Vagina (tissue), 2 donors: ENCODE measurements at places on chromosomes 3 and 15. TPM values are rescaled to one million over a fixed set of nuclear protein-coding genes. Genes with fewer than 3 reads are reported as not detected.

- H3K36me3 ChIP-seq: no peaks in the 10 kb centered on the region
- H3K4me3 ChIP-seq: no peak overlapping the region
- no peak overlapping the region for H3K27ac ChIP-seq
- no peak for DNase-seq
- no peaks in the 10 kb centered on the region for H3K4me1 ChIP-seq
These were observed 35.5 kb downstream of the UBE2E2 start for GRCh38 chr3:23238578-23238977.

DNA sequence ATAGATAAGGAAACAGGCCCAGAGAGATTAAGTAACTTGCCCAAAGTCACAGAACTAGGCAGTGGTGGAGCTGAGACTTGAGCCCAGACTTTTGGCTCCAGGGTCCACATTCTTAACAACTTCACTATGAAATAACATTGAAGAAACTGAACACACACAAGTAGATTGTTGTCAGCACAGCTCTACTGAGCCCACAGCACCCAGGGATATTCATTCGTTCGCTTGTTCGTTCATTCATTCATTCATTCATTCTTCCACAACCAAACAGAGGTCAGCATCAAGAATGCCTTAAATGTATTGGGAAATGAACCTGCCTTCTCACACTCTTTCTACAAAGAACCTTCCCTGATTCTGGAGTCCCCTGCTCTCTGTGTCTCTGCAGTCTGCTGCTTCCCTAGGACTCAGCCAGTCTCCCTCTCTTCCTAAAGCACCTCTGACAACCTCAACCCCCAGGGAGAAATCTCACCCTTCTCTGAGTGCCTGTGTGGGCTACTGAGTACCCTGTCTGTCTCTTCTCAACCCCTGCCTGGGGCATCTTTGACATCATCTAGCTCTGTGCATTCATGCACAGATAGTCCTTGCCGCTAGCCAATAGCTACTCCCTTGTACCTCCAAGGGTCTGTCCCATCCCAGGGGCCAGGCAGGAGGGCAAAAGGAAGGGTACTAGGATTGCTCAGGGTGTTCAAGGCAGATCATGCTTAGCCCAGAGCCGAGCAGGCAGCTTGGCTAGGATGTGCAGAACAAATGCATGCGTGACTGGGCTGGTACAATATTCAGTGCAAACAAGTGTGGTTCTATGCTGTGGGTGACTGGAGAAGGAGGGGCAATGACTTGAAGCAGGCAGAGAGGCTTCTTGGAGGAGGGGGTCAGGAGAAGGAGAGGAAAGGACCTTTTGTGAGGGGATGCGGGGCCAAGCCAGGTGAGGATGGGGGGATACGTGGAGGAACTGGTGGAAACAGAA, 3.4 kb downstream of the LINGO1 start:
- H3K36me3 ChIP-seq: no peaks in the 10 kb centered on the region
- H3K27ac ChIP-seq: no peak overlapping the region
- no peak overlapping the region for H3K4me3 ChIP-seq
- DNase-seq: no peak
- no peaks in the 10 kb centered on the region for H3K27me3 ChIP-seq

GRCh38 chr3:142267269-142267668, 41.9 kb upstream of the GK5 start:
- no peaks in the 10 kb centered on the region for H3K4me1 ChIP-seq
- no peak overlapping the region for H3K27ac ChIP-seq
- no peaks in the 10 kb centered on the region for H3K27me3 ChIP-seq
- H3K4me3 ChIP-seq: no peak overlapping the region
- no peaks in the 10 kb centered on the region for H3K36me3 ChIP-seq
- no peak for DNase-seq

DNA sequence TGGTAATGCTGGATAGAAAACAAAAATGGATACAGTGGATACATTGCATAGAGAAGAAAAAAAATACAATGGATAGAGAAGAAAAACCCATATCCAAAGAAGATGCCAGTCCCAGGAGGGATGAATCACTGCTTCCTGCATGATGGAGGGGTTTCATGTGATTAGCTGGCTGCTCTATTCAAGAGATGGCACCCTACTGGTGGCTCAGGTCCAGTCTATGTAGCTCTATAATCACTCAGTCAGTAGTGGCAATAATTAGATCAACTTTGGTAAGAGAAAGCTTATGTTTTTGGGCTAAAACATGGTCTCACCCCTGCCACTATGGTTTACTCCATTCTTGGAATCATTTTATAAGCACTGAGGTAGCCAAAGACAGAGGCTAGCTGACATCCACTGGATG, 33.7 kb upstream of the NOX5 start:
- no peak overlapping the region for H3K27ac ChIP-seq
- DNase-seq: no peak
- no peaks in the 10 kb centered on the region for H3K36me3 ChIP-seq
- H3K4me1 ChIP-seq: no peaks in the 10 kb centered on the region

GRCh38 chr15:92074646-92075045, 221.1 kb downstream of the SLCO3A1 start:
- no peaks in the 10 kb centered on the region for H3K36me3 ChIP-seq
- no peaks in the 10 kb centered on the region for H3K27me3 ChIP-seq
- H3K27ac ChIP-seq: no peak overlapping the region
- H3K4me3 ChIP-seq: no peak overlapping the region
- no peak for DNase-seq
- H3K4me1 ChIP-seq: peaks cover 57% of the 10 kb centered on the region

DNA sequence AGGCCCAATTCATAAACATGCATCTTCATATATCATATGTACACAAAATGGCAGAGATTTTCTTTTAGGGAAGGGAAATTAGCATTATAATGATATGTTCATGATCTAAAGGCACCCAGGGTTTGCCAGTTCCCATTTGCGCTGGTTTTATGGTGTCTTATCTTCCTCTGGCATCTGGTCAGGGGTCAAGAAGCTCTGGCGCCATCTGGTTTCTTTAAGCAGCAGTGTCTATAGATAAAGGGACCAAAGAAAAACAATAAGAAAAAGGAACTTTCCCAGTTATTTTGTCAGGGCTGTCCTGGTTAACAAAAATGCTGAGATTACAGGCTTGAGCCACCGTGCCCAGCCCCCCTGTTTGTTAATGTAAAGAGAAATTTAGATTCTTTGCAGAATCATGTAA, 3.3 kb upstream of the DCP1A start:
- no peak overlapping the region for H3K4me3 ChIP-seq
- no peaks in the 10 kb centered on the region for H3K27me3 ChIP-seq
- H3K4me1 ChIP-seq: peaks cover 15% of the 10 kb centered on the region
- DNase-seq: no peak
- H3K27ac ChIP-seq: no peak overlapping the region
- H3K36me3 ChIP-seq: no peaks in the 10 kb centered on the region

DNA sequence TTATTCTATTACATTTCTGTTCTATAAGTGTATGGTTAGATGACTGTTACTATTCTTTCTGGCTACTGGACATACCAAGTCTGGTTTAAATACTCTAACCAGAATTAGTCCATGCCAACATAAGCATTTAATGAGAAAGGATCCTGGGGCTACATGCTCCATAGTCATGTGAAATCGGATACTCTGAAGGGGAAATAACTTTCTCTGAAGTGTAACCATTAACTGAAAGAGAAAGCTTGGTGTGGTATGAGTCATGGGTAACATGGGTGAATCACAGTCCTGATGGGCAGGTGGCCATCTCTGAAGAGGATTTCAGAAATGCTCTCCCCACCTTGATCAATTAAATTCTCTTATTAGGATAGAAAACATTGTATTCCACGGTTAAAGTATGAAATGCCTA, 69.4 kb downstream of the FHIT start:
- no peak for DNase-seq
- H3K27me3 ChIP-seq: no peaks in the 10 kb centered on the region
- no peak overlapping the region for H3K27ac ChIP-seq

DNA sequence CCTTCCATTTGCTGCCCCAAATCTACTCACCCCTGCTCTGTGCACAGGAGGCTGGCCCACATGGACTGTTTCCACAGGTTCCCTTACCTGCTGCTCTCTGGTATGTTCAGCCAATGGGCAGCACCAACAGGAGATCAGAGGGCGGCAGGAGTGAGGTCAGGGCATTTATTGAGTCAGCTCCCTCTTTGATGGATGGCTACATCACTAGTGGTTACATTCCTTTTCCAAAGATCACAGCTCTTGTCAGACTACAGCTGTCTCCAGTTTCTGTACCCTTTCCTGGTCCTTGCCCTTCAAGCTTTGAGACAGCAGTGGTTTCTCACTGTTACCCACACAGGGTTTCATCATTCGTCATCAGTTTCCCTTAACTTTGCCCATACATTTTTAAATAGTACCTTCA, 325.1 kb downstream of the SUCLG2 start:
- no peak overlapping the region for H3K27ac ChIP-seq
- H3K4me1 ChIP-seq: no peaks in the 10 kb centered on the region
- no peak overlapping the region for H3K4me3 ChIP-seq
- DNase-seq: no peak

DNA sequence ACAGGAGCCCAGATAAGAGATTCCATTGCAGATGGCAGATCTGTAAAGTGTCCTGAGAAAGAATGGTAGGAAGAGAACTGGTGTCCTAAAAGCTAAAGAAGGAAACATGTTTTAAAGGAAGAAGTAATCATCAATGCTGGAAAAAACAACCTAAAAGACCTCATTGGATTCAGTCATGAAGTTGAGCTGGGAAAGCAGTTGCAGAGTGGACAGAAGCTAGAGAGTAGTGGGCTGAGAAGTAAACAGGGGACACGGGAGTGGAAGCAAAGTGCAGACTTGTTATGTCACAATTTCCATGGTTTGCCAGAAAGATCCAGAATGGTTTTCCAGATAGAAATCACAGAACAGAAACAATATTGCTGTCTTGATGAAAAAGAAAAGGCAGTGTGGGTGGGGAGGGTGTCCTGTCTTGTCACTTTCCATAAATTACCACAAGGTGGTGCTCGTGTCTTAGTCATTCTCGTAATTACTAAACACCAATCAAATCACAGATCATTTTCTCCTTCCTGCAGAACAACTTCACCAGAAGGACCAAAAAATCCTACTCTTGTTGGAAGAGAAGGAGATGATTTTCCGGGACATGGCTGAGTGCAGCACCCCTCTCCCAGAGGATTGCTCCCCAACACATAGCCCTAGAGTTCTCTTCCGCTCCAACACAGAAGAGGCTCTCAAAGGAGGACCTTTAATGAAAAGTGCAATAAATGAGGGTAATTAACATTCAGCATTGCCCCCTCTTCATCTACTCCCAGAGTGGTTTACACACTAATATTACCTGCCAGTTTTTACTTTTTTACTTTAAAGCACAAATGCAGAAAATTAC, 64.5 kb downstream of the KLHL25 start:
- no peak for DNase-seq
- peak overlapping the region; percentile 77 for H3K27ac ChIP-seq
- H3K4me1 ChIP-seq: peaks cover 28% of the 10 kb centered on the region
- peaks cover 71% of the 10 kb centered on the region for H3K36me3 ChIP-seq
- H3K27me3 ChIP-seq: no peaks in the 10 kb centered on the region

- no peak for DNase-seq
- H3K4me3 ChIP-seq: no peak overlapping the region
- no peaks in the 10 kb centered on the region for H3K36me3 ChIP-seq
These were observed 21.1 kb upstream of the ATP8B4 start for GRCh38 chr15:50140098-50140497.

GRCh38 chr3:129305592-129306091, 27.0 kb downstream of the HMCES start:
- no peak for DNase-seq
- H3K4me3 ChIP-seq: peak overlapping the region; percentile 33
- peaks cover 27% of the 10 kb centered on the region for H3K4me1 ChIP-seq

GRCh38 chr3:19739504-19739903, 194.5 kb downstream of the EFHB start:
- no peak for DNase-seq
- no peak overlapping the region for H3K27ac ChIP-seq
- no peaks in the 10 kb centered on the region for H3K4me1 ChIP-seq
- no peaks in the 10 kb centered on the region for H3K36me3 ChIP-seq

DNA sequence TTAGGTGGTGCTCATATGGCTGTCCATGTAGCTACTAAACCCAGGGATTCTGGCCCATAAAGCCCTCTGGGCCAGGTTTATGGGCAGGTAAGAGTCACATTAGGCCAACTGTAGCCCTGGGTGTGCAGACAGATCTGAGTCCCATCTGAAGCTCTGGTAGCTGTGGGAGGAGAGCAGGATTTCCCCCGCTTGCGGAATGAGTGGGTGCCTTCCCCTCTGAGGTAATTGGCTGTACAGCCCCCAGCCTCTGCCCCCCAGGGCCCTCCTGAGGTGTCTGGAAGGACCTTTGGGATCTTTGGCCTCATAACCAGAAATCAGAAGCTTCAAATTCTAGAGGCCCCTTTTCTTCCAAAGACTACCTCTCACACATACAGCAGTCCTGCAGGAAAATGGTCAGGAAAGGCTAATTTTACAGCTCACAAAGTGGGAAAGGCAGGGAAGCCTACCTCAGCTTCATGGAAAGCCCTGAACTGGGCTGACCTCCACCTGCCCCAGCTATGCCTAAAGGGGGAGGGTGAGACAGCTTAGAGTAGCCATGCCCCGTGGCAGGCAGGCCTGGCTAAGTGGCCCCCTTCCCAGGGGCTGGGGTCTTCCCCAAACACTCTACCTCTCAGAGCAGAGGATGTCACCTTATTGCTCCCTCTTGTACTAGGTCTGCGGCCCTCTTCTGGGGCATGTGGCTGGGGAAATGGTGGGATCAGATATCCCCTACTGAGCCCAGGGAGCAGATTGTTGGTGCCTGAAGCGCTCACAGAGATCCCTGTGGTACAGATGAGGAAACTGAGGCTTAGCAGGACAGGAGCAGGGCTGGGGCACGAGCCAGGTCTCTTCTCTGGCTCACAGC, 16.8 kb downstream of the HEMK1 start:
- H3K27ac ChIP-seq: no peak overlapping the region
- no peaks in the 10 kb centered on the region for H3K27me3 ChIP-seq
- H3K4me3 ChIP-seq: no peak overlapping the region
- no peak for DNase-seq

DNA sequence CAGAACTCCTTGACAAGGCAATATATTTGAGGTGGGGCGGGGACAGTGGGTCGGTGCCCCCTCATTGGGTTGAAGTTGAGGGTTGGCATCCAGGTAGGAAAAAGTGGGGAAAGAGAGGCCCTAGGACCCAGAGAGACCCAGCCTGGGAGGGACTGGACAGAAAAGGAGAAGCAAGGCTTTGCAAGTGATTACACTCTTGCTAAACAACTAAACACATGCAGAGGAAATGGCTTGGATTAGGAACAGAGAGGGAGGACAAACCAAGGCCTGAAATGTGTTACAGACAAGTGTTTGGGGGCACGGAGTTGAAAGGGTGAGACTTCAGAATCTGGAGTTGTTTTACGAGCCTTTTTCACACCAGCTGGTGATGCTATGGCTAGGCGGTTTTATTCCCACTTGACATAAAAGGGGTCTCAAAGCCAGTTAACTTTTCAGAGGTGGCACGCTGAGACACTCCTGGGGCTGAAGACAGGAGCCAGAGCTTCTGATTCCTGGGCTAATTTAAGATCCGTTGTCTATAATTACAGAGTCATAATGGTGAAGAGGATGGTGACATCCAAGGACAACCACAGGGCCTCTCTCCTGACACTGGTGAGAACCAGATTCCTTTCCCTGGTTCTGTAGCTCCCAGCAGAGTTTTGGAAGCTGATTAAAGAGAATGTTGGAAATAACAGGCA, 7.7 kb upstream of the KCTD6 start:
- no peak for DNase-seq
- H3K27ac ChIP-seq: no peak overlapping the region
- no peak overlapping the region for H3K4me3 ChIP-seq
- no peaks in the 10 kb centered on the region for H3K36me3 ChIP-seq

SERINC4 gene
- not detected for total RNA-seq

EPHB3 gene
- 17.7 TPM for total RNA-seq

CTSH gene
- total RNA-seq: 110 TPM

ZBBX gene
- not detected for total RNA-seq

DPPA4 gene
- not detected for total RNA-seq

FHIT gene
- 7.9 TPM for total RNA-seq
